ENCODE measurements at places on chromosomes 7 and 10.

DNA sequence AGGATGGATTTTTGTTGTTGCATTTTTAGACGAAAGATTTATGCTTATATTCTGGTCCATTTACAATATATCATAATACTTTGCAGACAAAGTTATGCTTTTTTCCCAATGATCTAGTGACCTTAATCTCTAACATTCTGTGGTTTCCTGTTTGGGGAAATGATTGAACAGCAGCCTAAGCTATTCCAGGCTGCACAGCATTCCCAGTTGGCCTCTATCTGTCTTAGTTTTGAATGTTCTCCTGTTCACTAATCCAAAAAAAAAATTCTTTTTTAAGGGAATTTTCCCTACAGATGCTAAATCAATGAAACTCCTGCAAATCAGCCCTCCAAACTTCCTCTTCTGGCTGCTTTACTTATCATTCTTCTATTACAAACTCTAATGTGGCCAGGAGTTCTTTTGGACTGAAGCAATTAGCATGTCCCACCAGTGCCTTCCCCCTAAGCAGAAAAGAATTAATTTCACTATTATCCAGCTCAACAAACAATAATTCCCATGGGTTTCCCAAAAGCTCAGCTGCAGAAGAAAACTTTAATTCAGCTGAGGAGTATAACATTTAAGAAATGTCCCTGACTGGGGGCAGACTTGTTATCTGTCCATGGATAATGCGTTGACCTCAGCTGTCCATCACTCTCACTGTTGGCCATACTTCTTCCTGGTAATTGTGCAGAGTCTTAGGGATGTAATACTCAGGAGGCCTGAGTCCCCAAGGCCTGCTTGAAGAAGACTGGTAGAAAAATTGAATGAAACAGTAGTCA, 81.9 kb upstream of the TRIL start:
- peak; percentile 70 for DNase-seq

GRCh38 chr10:24096281-24096680, 112.7 kb upstream of the KIAA1217 start:
- no peak for DNase-seq

DNA sequence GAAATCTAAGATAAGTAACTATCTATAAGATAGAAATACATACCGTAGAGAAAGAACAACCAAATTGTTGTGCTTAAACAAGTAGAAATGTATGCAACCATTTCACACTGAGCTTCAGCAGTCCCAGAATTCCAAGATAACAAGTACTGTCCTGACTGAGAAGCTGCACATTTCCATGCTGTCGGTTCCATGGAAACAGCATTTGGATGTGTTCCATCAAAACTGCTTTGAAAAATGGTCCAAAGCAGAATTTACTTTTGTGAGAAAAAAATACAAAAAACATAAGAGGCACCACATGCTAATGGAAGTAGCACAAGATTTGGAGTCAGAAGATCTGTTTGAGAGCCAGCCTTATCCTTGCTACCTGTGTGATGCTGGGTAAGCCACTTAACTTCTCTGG, 92.6 kb downstream of the MTERF1 start:
- DNase-seq: no peak

GRCh38 chr10:18501198-18501597, 150.2 kb downstream of the NSUN6 start:
- peak; percentile 57 for DNase-seq

DNA sequence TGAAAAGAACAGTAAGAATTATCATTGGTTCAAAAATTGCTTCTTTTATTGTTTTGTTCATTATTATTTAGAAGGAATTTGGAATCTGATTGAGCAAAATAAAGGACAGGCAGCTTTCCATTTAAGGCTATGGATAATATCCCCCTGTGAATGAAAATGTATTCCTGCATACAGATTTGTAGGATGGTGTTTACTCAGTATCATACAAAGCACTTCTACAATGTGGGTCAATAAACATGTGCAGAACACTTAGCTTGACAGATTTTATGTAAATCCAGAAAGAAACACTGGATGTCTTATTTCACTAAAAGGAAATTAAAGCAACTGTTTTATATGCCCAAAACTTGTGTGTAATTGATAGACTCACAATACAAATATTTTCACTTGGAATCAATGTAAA, 189.7 kb downstream of the THSD7A start:
- DNase-seq: no peak

DNA sequence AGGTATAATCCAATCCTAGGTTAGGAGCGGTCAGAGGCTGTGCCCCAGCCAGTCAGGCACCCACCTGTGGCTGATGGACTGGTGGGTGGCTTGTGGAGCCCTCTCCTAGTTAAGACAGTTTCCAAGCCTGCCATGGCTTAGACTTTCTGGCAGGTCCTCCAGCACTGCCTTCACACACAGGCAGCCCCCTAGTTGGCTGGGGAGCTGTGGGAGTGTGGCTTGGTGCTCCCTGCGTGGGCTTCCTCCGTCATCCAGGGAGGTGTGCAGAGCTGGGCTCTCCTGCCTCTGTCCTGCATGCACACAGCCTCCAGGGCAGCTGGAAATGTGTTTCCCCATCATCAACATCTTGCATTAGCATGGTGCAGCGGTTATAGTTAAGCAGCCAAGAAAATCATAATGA, 84.3 kb upstream of the RHEB start:
- DNase-seq: no peak

DNA sequence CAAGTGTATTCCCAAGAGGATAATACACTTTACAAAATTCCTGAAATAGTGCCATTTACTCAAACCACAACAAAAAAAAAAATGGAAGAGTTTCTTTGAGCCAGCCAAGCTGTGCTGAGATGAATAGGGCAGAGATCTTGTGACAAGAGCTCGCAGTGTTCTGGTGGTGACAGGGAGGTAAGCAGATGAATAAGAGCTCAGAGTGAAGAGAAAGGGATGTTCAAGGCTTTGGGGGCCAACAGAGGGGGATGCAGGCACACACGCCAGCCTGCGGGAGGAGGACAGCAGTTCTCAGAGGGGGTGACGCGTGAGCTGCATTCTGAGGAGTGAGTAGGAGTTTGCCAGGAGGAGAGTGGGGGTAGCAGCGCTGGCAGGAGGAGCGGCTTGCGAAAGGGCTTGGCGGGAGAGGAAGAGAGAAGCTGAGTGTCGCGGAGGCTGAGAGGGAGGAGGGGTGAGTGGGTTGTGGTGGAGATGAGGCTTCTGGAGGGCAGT, 194.4 kb upstream of the IMMP2L start:
- peak; percentile 50 for DNase-seq

- DNase-seq: no peak
Measured at GRCh38 chr7:111873963-111874690, 311.8 kb upstream of the IMMP2L start.

DNA sequence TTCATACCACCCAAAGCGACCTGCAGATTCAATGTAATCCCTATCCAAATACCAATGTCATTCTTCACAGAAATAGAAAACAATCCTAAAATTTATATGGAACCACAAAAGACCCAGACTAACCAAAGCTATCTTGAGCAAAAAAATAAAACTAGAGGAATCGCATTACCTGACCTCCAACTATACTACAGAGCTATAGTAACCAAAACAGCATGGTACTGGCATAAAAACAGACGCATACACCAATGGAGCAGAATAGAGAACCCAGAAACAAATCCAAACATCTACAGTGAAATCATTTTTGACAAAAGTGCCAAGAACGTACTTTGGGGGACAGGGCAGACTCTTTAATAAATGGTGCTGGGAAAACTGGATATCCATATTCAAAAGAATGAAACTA, 16.9 kb upstream of the CUL1 start:
- DNase-seq: no peak

DNA sequence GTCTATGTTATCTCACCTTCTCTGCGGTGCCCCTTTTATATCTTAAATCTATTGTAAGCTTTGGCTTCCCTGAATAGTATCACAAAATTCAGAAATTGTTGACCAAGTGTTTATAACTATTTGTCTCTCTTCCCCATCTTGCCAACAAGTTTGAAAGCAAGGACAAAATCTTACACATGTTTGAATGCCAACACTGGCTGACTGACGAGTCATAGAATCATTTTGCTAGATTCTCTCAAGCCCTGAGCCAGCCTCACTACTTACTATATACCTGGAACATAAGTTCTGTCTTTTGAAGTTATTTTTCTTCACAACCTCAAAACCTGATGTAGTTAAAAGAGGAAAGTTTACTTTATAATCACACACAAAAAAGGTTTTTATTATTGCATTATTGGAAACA, 700.7 kb downstream of the PHTF2 start:
- peak; percentile 42 for DNase-seq

GRCh38 chr10:29057822-29058331, 231.0 kb upstream of the LYZL1 start:
- no peak for DNase-seq

DNA sequence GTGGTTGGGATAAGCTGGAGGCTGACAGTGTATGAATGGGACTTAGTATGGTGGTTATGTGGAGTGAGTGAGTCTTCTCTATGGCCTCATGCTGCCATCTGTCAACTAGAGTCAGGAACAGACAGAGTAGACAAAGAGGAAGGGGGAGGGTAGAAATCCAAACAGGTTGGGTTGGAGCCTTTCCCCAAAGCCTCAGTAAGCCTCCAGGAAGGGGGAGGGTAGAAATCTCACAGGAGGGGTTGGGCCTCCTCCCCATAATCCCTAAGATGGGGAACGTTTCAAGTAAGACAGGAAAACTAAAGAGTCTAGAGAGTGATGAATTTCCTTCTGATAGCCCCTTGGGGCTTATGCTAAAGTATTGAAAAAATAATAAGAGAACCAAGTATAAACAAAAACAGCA, 2.0 kb upstream of the AKR1B15 start:
- no peak for DNase-seq

DNA sequence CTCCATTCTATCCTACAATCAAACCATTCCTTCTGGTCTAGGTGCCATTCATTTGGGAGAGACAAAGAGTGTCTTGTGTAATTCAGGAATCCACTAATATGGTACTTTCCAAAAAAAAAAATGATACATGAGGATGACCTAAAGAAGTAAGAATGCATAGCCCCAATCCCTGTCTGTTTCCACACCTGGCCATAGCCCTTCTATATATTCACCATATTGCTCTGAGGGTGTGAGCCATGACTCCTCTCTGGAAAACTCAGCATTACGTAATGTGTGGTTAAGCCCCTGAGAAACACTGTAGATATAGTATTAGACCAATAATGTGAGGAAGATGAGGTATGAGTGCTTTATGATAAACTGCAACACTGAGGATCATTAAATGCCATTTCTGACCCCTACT, 592.7 kb downstream of the INHBA start:
- peak; percentile 24 for DNase-seq

DNA sequence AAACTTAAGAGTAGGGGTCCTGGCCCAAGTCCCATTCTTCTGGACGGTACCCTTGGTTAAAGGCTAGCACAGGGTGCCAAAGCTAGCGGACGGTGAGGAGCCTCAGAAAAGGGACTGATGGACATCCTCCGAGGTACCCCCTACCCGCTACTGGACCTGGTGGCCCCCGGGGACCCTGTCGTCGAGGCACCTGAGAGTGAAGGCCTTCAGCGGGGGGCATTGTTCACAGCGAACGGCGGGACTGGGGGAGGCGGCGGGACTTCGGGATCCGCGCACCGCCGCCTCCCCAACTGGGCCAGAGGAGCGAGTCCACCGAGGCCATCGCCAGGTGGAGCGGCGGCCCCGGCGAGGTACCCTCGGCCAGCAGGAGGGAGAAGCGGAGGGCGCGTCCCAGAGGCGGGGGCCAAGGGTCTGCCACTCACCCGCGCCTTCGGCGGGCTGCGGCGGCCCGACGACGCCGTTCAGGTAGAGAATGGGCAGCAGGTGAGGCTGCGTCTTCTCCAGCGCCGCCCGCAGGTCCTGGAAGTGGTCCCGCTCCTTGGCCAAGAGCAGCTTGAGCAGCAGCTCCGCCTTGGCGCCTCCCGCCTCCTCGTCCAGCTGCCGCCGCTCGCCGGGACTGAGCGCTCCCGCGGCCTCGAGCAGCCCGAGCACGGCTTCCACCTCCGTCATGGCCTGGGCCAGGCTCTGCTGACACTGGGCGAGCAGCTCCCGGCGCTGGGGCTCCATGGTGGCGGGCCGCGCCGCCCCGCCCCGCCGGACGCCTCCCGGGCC, 575 bp downstream of the DLG5 start:
- DNase-seq: peak; percentile 39

GRCh38 chr7:68121056-68121455, 1124.4 kb downstream of the TYW1 start:
- DNase-seq: no peak

GRCh38 chr10:89283936-89284475, 17.8 kb upstream of the IFIT2 start:
- DNase-seq: peak; percentile 86

GRCh38 chr10:6592080-6592479, 12.0 kb upstream of the PRKCQ start:
- DNase-seq: no peak

- DNase-seq: peak; percentile 57
Measured at GRCh38 chr10:98533746-98534445, 87.2 kb upstream of the HPS1 start.

- peak; percentile 28 for DNase-seq
Measured at GRCh38 chr10:78312197-78313047, 278.8 kb downstream of the RPS24 start.

DNA sequence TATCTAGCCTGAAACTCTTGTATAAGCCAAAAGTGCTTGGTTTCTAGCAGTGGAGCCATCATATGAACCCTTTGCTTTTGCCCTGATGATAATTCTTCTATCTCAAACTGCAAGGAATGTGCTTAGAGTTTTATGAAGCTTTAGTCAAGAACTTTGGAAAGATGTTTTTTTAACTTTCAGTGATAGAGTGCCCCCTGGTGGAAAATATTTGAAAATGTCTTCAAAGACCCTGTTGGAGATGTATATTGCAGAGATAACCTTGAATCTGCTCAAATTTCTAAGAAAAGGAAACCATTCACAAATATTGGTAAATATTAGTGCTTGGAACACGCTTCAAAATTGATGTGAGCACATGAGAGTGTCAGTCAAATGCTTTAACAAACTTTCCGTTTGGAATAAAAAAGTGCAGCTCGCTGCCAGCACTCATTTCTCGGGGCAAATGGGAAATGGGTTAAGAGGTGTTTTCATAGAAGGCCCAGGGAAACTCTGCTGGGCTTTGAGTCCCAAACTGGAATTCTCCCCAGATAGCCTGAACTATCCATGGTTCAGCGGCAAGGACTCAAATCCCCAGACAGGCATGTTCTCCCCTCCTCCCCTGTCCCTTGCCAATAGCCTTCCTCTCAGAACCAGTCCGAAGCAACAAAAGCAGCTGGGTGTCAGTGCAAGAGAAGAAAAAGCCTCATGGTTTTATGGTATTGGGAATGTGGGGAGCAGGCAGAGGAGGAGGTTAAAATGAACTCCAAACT, 129.3 kb downstream of the MYOF start:
- peak; percentile 71 for DNase-seq

- DNase-seq: no peak
Measured at GRCh38 chr10:60534761-60535389, 145.2 kb upstream of the ANK3 start.

DNA sequence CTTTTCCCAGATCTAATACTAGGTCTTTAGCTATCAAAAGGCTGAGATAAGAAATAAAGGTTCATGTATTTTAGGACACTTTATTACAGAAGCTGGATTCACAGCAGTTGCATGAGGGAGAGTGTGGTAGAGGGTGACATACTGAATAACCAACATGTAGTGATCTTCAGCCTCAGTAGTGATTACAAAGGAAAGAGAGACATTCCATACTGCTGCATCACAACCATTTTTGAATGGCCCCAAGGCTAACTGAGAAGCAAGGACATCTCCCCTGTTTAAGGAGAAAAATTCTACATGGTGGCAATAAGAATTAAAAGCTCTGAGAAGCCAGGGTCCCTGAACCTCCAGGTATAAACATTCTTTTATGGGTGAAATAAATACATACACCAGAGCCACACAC, 35.3 kb downstream of the COG5 start:
- peak; percentile 75 for DNase-seq

- DNase-seq: no peak
Measured at GRCh38 chr7:45143616-45144015, 14.0 kb upstream of the RAMP3 start.

Data from fibroblast of skin of back (primary cell).